ENCODE measurements at places on chromosomes 7 and 10.

- H3K27ac ChIP-seq = no peak overlapping the region
- no peaks in the 10 kb centered on the region for H3K4me1 ChIP-seq
- no peak overlapping the region for H3K4me3 ChIP-seq
- no peaks in the 10 kb centered on the region for H3K36me3 ChIP-seq
- DNase-seq = no peak
These were observed 232.0 kb upstream of the PCDH15 start for GRCh38 chr10:55033061-55033460.

- no peak for DNase-seq
- no peaks in the 10 kb centered on the region for H3K27me3 ChIP-seq
- peaks cover 21% of the 10 kb centered on the region for H3K36me3 ChIP-seq
These were observed 9.8 kb downstream of the DNAJB12 start for GRCh38 chr10:72344932-72345331.

- H3K4me3 ChIP-seq = no peak overlapping the region
- H3K36me3 ChIP-seq = peaks cover 39% of the 10 kb centered on the region
- peak; percentile 36 for DNase-seq
- H3K4me1 ChIP-seq = peaks cover 60% of the 10 kb centered on the region
These were observed 14.6 kb downstream of the VOPP1 start for GRCh38 chr7:55557666-55558188.

DNA sequence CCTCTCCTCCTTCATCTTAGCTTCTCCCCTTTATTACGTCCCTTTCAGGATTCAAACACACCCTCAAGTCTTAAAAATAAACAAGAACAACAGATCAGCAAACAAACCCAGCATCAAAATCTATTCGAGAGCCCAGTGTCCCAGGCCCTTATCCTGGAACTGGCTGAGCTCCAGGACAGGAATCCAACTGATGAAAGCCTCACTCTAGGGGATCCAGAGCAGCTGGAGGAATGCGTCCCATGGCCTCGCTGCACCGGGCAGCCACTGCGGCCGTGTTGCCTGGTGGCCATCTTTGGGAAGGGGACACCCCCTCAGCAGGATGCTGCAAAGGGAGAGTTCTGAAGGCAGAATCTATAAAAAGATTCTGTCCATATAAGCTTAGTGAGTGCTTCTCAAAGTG, 156.5 kb upstream of the BMPER start:
- H3K4me3 ChIP-seq = no peak overlapping the region
- no peaks in the 10 kb centered on the region for H3K4me1 ChIP-seq
- no peaks in the 10 kb centered on the region for H3K27me3 ChIP-seq
- H3K27ac ChIP-seq = no peak overlapping the region
- no peak for DNase-seq

GRCh38 chr7:37180828-37181549, 267.7 kb downstream of the ELMO1 start:
- DNase-seq = no peak
- H3K27ac ChIP-seq = no peak overlapping the region
- H3K4me1 ChIP-seq = peaks cover 2% of the 10 kb centered on the region

DNA sequence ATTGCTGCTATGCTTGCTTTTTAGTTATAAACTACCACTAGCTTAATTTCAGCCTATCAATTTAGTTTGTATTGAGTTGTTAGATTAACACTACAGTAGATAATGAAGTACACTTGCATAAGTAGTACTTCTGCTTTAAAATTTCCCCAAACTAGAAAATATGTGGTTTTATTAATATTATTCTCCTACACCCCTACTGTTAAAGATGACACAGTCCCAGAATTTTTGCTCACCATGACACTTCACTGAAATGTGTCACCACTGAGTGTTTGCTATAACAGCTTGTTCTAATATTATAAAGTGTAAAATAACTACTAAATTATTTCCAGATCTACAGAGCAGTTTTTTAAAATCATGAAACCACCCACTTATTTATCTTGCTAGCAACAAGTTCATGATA, 31.6 kb downstream of the RHEB start:
- H3K4me3 ChIP-seq = no peak overlapping the region
- DNase-seq = no peak
- H3K27me3 ChIP-seq = no peaks in the 10 kb centered on the region
- no peak overlapping the region for H3K27ac ChIP-seq
- H3K4me1 ChIP-seq = peaks cover 13% of the 10 kb centered on the region

DNA sequence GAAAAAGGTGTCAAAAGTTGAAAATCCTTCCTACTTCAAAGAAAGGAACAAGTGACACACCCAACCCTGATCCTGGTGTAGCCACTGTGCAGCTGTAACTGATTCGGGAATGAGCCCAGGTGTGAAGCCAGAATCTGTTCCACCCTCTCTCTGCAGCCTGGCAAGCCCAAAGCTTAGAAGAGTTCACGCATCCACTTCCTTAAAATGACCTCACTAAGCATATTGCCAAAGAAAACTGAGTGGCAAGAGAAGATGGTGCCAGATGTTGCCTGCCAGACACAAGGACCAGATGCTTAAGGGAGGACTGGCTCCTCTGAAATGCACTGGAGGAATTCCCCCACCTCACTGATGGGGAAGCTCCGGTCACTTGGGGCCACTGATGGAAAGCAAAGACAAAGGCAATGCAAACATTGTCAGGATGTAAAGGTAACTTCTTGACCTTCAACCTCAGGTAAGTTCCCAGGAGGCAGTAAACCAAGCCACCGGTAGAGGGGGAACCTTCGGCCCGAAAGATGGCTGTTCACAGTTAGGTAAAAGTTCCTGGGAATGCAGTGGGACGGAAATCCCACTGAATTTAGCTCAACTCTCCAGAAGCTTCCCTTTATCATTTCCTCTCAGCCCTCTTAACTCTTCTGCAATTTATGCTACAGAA, 554.9 kb downstream of the KCNMA1 start:
- no peaks in the 10 kb centered on the region for H3K4me1 ChIP-seq
- no peak overlapping the region for H3K4me3 ChIP-seq
- no peak overlapping the region for H3K27ac ChIP-seq
- H3K27me3 ChIP-seq = no peaks in the 10 kb centered on the region

- H3K4me1 ChIP-seq = peaks cover 2% of the 10 kb centered on the region
- no peak for DNase-seq
- H3K4me3 ChIP-seq = no peak overlapping the region
- H3K36me3 ChIP-seq = no peaks in the 10 kb centered on the region
These were observed 755.4 kb downstream of the KCNMA1 start for GRCh38 chr10:76882245-76882644.

DNA sequence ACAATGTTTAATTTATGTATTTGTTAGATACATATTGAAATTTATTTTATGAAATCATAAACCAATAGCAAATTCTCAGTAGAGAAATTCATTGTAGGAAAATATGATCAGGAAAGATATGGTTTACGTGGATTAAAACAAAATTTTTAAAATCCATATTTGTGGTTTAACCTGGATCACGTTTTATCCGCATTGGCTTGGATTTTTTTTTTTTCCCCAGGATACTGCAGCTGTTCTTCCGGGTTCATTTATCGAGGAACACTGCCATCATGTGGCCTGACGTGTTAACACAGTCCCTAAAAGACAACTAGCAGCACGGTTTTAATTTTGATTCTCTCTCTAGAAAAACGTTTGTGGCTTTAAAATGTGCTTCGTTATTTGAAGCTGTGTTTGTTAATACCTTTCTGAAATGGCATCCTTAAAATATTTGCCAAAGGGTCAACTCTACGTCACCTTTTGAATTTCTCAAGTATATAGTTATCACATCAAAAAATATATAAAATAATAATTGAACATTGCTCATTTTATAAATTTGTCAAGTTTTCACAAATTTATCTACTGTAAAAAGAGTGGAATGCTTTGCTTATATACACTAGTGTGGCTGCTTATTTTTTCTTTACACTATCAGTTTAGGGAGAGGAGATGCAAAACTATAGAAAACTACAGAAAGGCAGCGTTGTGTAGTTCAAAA, 8.7 kb upstream of the ASB4 start:
- DNase-seq = peak; percentile 30
- H3K36me3 ChIP-seq = no peaks in the 10 kb centered on the region
- no peak overlapping the region for H3K4me3 ChIP-seq
- H3K4me1 ChIP-seq = peaks cover 3% of the 10 kb centered on the region

GRCh38 chr10:55287346-55287745, 486.3 kb upstream of the PCDH15 start:
- no peaks in the 10 kb centered on the region for H3K27me3 ChIP-seq
- H3K4me3 ChIP-seq = no peak overlapping the region
- DNase-seq = no peak
- no peak overlapping the region for H3K27ac ChIP-seq
- H3K4me1 ChIP-seq = no peaks in the 10 kb centered on the region
- no peaks in the 10 kb centered on the region for H3K36me3 ChIP-seq

DNA sequence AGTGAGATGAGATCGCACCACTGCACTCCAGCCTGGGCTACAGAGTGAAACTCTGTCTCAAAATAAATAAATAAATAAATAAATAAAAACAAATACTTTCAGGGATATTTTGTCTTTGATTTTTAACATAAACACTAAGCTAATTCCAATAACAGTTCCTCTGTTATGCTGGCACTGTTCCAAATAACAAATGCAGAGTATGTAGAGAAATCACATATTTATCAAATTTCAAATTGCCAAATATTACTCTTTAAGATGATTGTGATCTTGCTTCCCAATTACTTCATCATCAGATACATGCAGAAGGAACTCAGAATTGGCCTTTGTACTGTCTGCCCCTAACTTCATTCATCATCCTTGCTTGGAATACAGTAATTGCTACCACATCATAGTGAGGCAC, 19.7 kb downstream of the FAM24A start:
- no peak for DNase-seq
- no peaks in the 10 kb centered on the region for H3K4me1 ChIP-seq
- H3K4me3 ChIP-seq = no peak overlapping the region
- H3K27ac ChIP-seq = no peak overlapping the region
- H3K27me3 ChIP-seq = no peaks in the 10 kb centered on the region

GRCh38 chr7:99784007-99784406, at the start of gene CYP3A4:
Gene CYP3A4, minus strand, starts transcription at chr7:99784184. Its CDS starts 103 bp downstream, at chr7:99784081.
- H3K4me3 ChIP-seq = no peak within 1 kb of the TSS
- H3K27me3 ChIP-seq = peaks cover 28% of the 10 kb centered on the region
- DNase-seq = no peak
- no peak within 1 kb of the TSS for H3K27ac ChIP-seq
- H3K4me1 ChIP-seq = peaks cover 20% of the 10 kb centered on the region

DNA sequence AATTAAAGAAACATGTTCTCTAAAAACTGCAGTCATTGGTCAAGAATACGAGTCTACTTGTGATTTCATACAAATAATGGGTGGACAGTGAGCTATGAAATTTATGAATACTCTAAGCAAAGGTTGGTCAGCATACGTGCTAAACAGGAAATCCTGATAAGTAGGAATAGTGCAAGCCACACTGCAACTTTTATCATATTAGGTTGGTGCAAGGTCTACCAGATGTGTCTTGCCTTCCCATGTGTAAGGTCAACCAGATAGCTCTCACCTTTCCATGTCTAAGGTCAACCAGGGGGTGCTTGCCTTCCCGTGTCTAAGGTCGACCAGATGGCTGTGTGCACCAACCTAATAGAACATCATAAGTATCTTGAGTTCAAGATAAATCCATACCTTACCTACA, 2.0 kb upstream of the ITGB1 start:
- H3K27me3 ChIP-seq = no peaks in the 10 kb centered on the region
- H3K4me3 ChIP-seq = no peak overlapping the region
- no peak for DNase-seq
- no peaks in the 10 kb centered on the region for H3K36me3 ChIP-seq

DNA sequence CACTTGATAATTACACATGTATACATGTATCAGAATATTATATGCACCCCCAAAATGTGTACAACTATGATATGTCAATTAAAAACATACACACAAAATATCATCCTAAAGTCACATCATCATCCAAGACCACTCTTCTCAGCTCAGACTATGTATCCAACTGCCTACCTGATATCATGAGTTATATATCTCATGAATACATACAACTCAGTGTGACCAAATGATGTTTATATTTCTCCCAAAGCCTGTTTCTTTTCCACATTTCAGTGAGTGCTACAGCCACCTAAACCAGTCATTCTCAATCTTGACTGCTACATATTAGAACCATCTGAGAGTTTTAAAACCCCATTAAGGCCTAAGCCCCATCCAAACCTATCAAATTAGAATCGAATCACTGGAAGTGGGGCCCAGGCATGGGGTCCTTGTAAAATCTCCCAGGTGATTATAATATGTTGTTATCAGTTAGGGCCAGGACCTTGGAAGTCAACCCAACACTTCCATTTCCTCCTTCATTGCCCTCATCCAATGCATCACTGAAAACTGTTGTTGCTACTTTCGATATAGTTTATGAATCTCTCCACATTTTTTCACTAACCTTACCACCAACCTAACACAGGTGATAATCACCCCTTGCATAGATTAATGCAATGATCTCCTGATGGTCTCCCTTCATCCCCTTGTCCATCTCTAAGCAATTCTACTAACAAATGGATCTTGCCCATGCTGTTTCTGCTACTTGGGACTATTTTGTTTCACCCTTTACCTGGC, 53.8 kb upstream of the ITGB8 start:
- H3K4me3 ChIP-seq = no peak overlapping the region
- no peaks in the 10 kb centered on the region for H3K4me1 ChIP-seq
- no peaks in the 10 kb centered on the region for H3K36me3 ChIP-seq
- peaks cover 3% of the 10 kb centered on the region for H3K27me3 ChIP-seq

- DNase-seq = peak; percentile 62
- peaks cover 82% of the 10 kb centered on the region for H3K27me3 ChIP-seq
- H3K4me3 ChIP-seq = peak within 1 kb of the TSS; percentile 50
- H3K36me3 ChIP-seq = peaks cover 2% of the 10 kb centered on the region
- peaks cover 55% of the 10 kb centered on the region for H3K4me1 ChIP-seq
- H3K27ac ChIP-seq = no peak within 1 kb of the TSS
These were observed at the start of gene HMX2 for GRCh38 chr10:123147635-123148413. Gene HMX2, plus strand, starts transcription at chr10:123148136. Its CDS starts 243 bp downstream, at chr10:123148379.

- no peak overlapping the region for H3K4me3 ChIP-seq
- no peaks in the 10 kb centered on the region for H3K27me3 ChIP-seq
These were observed 325.7 kb downstream of the TFEC start for GRCh38 chr7:115704884-115705283.

GRCh38 chr7:45702751-45703150, 128.6 kb downstream of the ADCY1 start:
- DNase-seq = no peak
- H3K4me3 ChIP-seq = no peak overlapping the region
- peaks cover 7% of the 10 kb centered on the region for H3K27me3 ChIP-seq
- no peak overlapping the region for H3K27ac ChIP-seq
- H3K4me1 ChIP-seq = no peaks in the 10 kb centered on the region

GRCh38 chr7:157139111-157139809, 534 bp downstream of the UBE3C start:
- DNase-seq = peak; percentile 68
- H3K36me3 ChIP-seq = peaks cover 36% of the 10 kb centered on the region

- no peak for DNase-seq
- no peaks in the 10 kb centered on the region for H3K27me3 ChIP-seq
- no peak overlapping the region for H3K4me3 ChIP-seq
- H3K36me3 ChIP-seq = no peaks in the 10 kb centered on the region
- no peak overlapping the region for H3K27ac ChIP-seq
These were observed 495.4 kb upstream of the AKR1E2 start for GRCh38 chr10:4330636-4331035.

Data from activated naive CD8-positive, alpha-beta T cell treated with anti-CD3 and anti-CD28 coated beads for 36 hours (primary cell).